Vein endothelial cell (primary cell): ENCODE measurements at places on chromosomes 13 and 19. TPM values are rescaled to one million over a fixed set of nuclear protein-coding genes. Genes with fewer than 3 reads are reported as not detected.

Gene IGFL2
- total RNA-seq, result not detected in 2 replicates

Gene CAPN12
- not detected in 2 replicates for total RNA-seq

Gene FREM2
- under 0.01 TPM in 1 of 2 replicates, not detected in the other for total RNA-seq

Gene ANKRD24
- total RNA-seq, result 0.10 and 1.6 TPM in 2 replicates

Gene IFNL1
- total RNA-seq, result not detected in 2 replicates

Gene LENG9
- 5.6 and 8.2 TPM in 2 replicates for total RNA-seq

Gene SLITRK6
- not detected in 2 replicates for total RNA-seq

Gene ZNF765
- total RNA-seq, result 10.1 and 16.5 TPM in 2 replicates

Gene LYPD5
- total RNA-seq, result under 0.01 and 0.10 TPM in 2 replicates

Gene C1QTNF9B
- total RNA-seq, result not detected in 2 replicates

Gene NLRP7
- not detected in 2 replicates for total RNA-seq

Gene FCER2
- not detected in 2 replicates for total RNA-seq

Gene ZNF709
- total RNA-seq, result 2.3 and 3.6 TPM in 2 replicates

Gene DCT
- 0.10 TPM in 1 of 2 replicates, not detected in the other for total RNA-seq

Gene CTU1
- total RNA-seq, result 5.6 and 6.9 TPM in 2 replicates

Gene GZMM
- not detected in 2 replicates for total RNA-seq

Gene FFAR1
- not detected in 2 replicates for total RNA-seq

Gene CCDC169
- total RNA-seq, result 1.3 and 4.5 TPM in 2 replicates

Gene PNMA8A
- total RNA-seq, result under 0.01 and 0.10 TPM in 2 replicates

Gene SLC10A2
- total RNA-seq, result not detected in 2 replicates

Gene LILRB4
- not detected in 2 replicates for total RNA-seq

Gene ZNF234
- total RNA-seq, result 9.7 and 10.5 TPM in 2 replicates

Gene NXNL1
- total RNA-seq, result not detected in 2 replicates

Gene SLC17A7
- total RNA-seq, result not detected in 2 replicates

Gene PTGIR
- 0.10 and 0.98 TPM in 2 replicates for total RNA-seq

Gene ERFL
- total RNA-seq, result not detected in 2 replicates

Gene ACOD1
- not detected in 2 replicates for total RNA-seq

Gene TEX26
- total RNA-seq, result not detected in 2 replicates

Gene UBL5
- 238 and 244 TPM in 2 replicates for total RNA-seq

Gene TRMT1
- total RNA-seq, result 35.1 and 43.1 TPM in 2 replicates
